ENCODE measurements at places on chromosomes 5 and 9.

- DNase-seq, result no peak
Observed at GRCh38 chr9:14179449-14179848, 134.5 kb downstream of the NFIB start.

- no peak for DNase-seq
Observed at GRCh38 chr5:4570047-4570995, 569.8 kb upstream of the ADAMTS16 start.

GRCh38 chr5:80090884-80091166 is 55.7 kb downstream of the THBS4 start:
- no peak for DNase-seq

DNA sequence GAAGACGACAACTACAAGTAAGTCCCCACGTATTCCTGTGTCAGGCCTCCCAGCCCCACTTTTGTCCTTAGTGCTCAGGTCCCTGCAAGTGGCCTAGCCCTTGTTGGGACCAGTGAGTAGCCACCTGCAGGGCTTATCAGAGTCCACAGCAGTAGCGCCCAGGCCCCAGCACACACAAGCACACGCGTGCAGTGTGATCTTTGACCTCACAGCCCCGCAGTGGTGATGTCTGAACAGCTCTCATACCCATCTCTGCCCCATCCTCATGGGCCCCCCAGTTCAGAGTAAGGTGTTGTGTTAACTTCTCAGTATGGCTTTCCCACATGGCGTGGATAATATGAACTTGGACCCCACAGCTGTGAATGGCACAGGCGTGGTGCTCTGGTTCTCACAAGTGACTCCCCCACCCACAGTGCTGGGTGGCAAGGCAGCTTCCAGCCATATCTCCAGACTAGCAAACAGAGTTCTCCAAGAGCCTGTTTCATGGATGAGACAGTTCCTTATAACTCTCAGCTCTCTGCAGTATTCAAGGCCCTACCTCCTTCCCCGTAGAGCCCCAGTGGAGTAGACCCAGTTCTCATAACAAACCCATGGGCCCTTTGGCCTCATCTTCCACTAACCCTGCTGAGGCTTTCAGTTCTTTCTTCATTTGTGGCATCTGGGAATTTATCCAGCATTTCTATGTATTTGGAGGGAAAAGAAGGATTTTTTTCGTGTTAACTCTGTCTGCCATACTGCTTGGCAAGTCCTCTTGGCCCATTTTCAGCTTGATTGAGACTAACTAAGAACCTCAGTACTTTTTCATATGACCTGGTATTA is 46.5 kb upstream of the ANGPTL2 start:
- DNase-seq, result no peak

- no peak for DNase-seq
Observed at GRCh38 chr9:112726428-112726827, 8.5 kb upstream of the INIP start.

DNA sequence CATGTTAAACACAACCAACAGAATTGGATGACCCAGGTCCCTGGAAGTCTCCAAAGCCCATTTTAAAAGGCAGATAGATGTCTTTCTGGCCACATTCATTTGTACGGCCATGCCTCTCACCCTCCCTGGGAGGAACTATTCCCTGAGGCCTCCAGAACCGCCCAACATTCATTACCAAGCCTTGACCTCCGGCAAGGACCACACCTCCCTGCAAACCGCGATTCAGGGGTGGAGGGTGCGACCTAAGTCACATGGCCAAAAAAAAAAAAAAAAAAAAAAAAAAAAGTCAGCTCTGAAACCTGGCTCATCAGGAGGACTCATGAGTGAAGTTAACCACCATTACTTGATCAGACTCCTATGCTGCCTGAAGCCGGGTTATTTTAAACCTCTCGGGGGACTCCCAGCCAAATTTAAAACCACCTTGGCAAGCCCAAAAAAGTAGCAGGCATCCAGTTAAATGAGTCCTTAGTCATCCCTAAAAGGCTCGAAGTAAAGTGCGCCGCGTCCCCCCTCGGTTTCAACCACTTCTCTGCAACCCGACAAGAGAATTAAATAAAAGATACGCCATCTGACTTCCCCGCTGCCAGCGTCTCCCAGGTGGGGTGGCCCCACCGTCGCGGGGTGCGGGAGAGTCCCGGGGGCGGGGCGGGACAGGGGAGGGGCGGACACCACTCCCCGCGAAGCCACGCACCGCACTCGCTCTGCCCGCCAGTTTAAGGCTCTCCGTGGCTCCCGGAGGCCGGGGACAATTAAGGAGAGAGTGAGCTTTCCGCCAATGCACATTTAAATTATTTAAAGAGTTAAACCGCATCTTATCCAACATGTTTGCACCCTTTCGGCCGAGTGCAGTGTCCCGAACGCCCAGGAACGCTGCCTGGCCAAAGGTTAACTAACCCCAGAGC is 2.3 kb downstream of the KLF9 start:
- DNase-seq, result no peak
